ENCODE measurements at places on chromosomes 7 and 10.

DNA sequence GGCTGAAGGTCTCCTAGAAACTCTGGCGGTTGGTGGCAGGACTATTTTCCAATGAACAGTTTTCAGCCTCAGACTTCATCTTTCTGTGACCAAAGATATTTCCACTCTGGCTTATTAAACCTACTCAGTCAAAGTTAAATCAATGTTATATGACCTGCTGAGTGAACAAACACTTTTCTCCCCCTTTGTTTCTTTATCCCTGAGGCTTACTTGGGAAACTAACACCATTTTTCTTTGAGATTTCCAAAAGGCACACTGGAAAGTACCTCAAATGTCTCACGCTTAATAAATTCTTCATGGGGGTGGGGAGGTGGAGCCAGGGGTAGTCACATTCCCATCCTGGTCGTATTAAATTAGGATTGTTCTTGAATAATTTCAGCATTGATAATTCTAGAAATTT lies 1.8 kb downstream of the TMEM26 start:
- DNase-seq, result no peak

- DNase-seq, result no peak
These were observed 47.8 kb upstream of the GDF10 start for GRCh38 chr10:47252093-47252780.

GRCh38 chr10:132098539-132099388 lies 33.0 kb downstream of the JAKMIP3 start:
- DNase-seq, result no peak

- no peak for DNase-seq
These were observed 6.3 kb downstream of the TSPAN13 start for GRCh38 chr7:16759840-16760239.
